Germinal center (tissue), 1 donor: ENCODE measurements at places on chromosomes 13 and 19.
A peak's percentile ranks its signal among the peaks of the same experiment; 100 is the strongest.

DNA sequence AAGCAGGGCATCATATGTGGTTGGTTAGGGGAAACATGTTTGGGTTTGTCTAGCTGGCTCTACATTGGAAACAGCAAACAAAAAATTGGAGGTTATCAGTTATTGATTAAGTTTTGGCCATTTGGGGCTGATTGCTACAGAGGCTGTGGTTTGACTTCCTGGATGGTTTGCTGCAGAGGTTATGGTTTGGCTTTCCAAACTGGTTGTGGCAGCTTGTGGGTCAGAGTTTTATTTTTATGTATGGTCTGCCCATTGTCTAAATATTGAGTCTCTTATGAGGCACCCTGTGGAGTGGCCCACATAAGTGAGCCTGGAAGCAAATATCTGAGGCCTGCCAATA, 261.6 kb downstream of the GPC5 start:
- no peak for DNase-seq

DNA sequence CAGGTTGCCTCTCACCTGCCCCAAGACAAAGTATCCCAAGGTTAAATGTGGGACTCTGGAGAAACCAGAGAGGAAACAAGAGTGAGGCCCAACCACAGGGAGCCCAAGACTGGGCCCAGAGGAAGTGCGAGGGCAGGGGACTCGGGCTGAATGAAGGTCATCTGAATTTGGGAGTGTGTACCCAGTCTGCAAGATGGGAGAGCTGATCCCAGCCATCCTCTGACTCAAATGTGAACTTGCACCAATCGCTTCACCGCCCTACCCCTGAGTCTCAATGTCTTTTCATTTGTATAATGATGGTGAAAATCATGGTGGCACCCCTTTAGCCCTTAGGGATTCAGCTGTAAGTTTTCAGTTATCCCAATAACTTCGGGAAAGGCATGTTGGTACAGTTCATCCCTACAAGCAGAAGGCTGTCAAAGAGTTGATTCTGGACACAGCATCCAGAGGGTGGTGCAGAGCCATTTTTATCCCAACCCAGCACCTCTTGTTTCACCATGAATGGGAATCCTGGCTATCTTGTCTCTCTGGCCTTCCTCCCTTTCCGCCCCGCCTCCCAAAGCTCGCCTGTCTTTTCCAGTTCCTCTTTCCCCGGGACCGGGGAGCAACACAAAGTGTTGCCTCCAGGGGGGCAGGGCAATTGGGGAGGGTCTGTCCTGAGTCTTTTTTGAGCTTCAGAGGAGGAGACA, 123.4 kb downstream of the NUFIP1 start:
- DNase-seq: no peak

GRCh38 chr19:39810424-39810823, 23.5 kb downstream of the DYRK1B start:
- DNase-seq: no peak

GRCh38 chr19:45158503-45159209, 2.1 kb downstream of the NKPD1 start:
- DNase-seq: no peak

DNA sequence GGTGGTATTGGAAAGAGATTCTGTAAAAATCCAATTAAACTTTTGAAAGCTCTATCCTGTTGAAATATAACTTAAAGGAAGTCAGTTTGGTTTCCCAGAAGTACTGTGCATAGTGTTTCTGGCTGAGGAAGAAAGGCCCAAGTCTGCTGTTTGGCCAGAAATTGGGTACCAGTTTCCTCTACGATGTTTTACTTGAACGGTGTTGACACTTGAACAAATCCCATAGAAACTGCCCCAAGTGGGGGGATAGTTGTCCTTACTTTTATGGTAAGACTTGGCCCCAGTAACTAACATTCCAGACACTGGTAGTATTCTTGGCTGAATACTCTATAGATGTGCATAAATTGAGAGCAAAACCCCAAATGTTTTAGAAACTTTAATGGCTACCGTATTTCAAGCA, 14.2 kb downstream of the KLF5 start:
- DNase-seq: no peak

GRCh38 chr19:39533003-39533512, 406 bp upstream of the EID2B start:
- no peak for DNase-seq

GRCh38 chr19:55690769-55691545, 15.9 kb downstream of the EPN1 start:
- DNase-seq: no peak

DNA sequence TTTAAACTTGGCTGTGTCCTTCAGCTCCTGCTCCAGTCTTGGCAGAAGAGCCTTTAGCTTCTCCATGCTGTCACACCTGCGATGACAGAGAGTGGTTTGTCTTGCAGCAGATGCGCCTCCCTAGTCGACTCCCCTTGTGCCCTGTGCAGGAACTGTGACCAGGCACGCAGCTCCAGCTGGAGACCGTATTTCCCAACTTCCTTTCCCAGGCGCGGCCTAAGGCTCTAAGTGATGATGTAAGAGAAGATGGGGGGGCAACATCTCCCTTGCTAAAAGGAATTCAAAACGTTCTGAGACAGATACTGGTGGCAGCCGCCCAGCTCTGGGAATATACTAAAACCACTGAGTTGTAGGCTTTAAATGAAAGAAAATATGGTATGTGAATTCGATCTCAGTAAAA, 16.3 kb downstream of the DCUN1D2 start:
- DNase-seq: no peak

- no peak for DNase-seq
Measured at GRCh38 chr13:39811051-39811450, 155.6 kb downstream of the COG6 start.

DNA sequence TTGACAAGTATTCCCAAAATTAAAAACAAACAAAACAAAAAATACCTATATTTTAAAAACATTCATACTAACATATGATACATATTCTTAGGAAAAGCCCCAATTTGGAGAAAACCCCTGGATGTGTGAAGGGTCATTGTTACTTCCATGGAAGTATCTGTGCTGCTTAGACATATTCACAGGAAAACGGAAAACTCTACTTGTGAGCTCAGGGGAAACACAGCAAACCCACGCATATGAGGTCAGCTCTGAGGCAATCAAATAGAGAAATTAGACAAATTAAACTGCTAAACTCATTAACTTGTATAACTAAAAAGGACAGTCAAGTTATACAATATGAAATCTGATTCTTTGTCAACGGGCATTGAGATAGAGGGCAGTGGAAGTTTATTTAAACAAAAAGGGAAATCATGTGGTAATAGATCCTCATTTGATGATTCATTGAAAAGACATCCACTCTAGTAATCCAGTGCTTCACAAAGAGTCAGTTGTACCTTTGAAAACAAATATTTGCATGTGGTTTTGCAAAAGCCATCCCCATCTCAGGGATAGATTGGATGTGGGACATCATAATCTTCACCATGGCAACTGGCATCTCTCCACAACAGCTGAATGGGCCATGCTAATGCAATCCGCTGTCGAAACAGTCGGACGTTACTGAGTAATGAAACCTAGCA, 423.4 kb downstream of the ITGBL1 start:
- DNase-seq: no peak

- no peak for DNase-seq
Measured at GRCh38 chr13:30895773-30896172, 10.3 kb upstream of the MEDAG start.

GRCh38 chr13:68057836-68058235, 827.7 kb upstream of the PCDH9 start:
- no peak for DNase-seq

- no peak for DNase-seq
Measured at GRCh38 chr13:52371736-52372247, 34.2 kb downstream of the THSD1 start.

DNA sequence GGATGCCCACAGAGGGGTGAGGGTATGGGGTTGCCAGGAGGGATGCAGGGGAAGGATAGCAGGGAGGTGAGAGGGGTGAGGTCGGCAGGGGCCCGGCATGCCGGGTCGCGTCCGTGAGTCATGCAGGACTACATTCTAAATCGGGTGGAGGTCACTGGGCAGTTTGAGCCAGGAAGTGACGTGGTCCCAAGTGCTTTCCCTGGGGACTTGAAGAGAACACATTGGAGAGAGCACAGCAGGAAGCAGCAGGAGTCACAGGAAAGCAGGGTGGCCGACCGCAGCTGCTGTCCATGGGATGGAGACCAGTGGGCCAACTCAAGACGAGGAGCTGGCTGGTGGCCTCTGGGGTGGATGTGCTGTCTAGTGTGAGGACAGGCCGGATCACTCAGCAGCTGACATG, 92.0 kb upstream of the WASF3 start:
- no peak for DNase-seq

GRCh38 chr13:109764470-109765291, 21.7 kb downstream of the IRS2 start:
- DNase-seq: no peak

- DNase-seq: no peak
Measured at GRCh38 chr13:113596321-113597200, 12.0 kb downstream of the TFDP1 start.

- DNase-seq: no peak
Measured at GRCh38 chr19:9565900-9566705, 18.2 kb downstream of the ZNF121 start.

- no peak for DNase-seq
Measured at GRCh38 chr13:24764276-24764630, 284 bp downstream of the RNF17 start.

DNA sequence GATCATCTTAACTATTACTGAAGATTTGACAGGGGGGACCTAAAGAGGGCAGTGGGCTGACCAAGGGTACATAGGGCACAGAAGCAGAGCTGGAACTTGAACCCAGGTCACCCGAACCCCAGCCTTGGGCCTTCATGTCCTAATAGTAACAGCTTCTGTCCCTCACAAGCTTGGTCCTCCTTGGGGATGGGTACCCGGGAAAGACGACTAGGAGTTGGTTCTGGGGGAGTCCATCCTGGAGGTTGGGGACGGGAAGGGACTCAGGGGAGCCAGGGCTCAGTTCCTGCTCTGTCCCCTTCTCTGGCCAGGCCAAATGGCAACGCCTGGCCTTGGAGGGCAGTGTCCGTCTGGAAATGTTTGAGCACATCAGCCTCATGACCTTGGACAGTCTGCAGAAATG, 39.6 kb upstream of the CYP4F8 start:
- no peak for DNase-seq

DNA sequence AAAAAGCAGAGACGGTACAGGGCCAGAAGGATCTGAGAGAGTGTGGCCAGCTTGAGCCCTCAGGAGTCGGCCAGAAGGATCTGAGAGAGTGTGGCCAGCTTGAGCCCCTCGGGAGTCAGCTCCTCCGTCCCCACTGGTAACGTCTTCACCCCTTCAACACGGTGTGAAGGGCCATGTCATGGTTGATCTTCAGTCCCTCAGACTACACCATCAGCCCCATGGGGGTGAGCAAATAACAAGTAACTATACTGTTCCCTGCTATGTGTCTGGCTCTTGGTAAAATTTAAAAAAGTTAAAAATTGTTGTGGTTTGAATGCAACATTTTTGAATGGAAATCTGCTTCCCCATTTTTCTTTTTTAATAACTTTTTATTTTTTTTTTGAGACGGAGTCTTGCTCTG, 1.6 kb upstream of the ZNF8 start:
- no peak for DNase-seq

DNA sequence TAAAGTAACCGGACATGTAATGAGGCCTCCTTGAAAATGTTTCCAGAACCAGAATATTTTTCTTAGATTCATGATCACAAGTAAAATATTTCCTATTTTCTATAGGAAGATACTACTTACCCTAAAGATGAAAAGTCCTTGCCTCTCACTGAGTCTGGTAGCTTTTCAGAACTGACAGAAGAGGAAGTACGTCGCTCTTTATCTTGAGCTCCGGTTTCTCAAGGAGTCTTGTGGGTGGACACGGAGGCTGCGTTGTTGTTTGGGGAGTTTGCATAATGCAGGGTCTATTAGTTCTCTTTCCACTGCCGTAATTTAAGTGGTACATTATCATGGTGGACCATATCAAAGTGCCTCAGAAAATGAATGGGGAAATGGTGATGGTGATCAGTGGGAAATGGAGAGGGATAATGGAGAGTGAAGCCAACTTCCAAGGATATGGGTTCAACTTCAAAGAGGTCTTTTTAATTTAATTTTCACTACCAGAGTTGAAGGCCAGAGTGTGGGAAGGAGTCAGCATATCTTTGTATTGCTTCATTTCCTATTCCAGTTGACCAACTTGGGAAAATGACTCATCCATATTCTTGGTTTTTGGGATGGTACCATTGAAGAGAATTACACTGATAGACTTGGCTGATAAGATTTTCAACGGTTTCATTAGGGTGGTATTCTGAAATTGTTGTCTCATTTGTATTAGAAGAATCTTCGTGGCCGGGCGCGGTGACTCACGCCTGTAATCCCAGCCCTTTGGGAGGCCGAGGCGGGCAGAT, 23.4 kb downstream of the MBD3L2B start:
- no peak for DNase-seq

GRCh38 chr13:33212396-33212795, 73.2 kb downstream of the STARD13 start:
- DNase-seq: no peak

GRCh38 chr13:65454403-65454802, 1775.7 kb downstream of the PCDH9 start:
- DNase-seq: no peak

- peak; percentile 61 for DNase-seq
Measured at GRCh38 chr19:34241513-34242337, 12.6 kb upstream of the GARRE1 start.

GRCh38 chr19:21699197-21699596, 68.2 kb downstream of the ZNF100 start:
- DNase-seq: no peak

DNA sequence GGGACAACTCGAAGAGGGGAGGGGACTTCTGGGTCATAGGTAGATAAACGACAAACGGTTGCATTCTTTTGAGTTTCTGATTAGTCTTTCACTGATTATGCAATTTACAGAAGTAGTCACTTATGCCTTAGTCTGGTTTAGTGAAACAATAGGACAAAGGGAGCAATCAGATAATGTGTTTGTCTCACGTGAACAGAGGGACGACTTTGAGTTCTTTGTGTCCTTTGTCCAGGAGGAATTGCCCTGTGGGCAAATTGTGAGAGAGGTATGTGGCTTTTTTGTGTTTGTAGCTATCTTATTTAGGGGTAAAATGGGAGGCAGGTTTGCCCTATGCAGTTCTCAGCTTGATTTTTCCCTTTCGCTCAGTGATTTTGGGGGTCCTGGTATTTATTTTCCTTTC, 362.9 kb upstream of the PCDH20 start:
- no peak for DNase-seq

GRCh38 chr19:49222528-49222927, 64.9 kb downstream of the TRPM4 start:
- no peak for DNase-seq

- DNase-seq: no peak
Measured at GRCh38 chr19:42461700-42462324, 19.1 kb upstream of the CXCL17 start.

GRCh38 chr19:29040951-29041350, 172.0 kb downstream of the UQCRFS1 start:
- DNase-seq: no peak

- DNase-seq: no peak
Measured at GRCh38 chr19:30439310-30439709, 67.1 kb downstream of the ZNF536 start.

GRCh38 chr19:15015946-15016542, 33.2 kb upstream of the CASP14 start:
- no peak for DNase-seq

GRCh38 chr13:104984296-104984818, 1551.1 kb downstream of the EFNB2 start:
- DNase-seq: no peak

- no peak for DNase-seq
Measured at GRCh38 chr19:33472226-33472625, 49.4 kb downstream of the PEPD start.

GRCh38 chr13:28685892-28686291, 27.0 kb downstream of the POMP start:
- no peak for DNase-seq
